Progenitor cell of endocrine pancreas (in vitro differentiated cells): ENCODE measurements at places on chromosomes 12 and 14. TPM values are rescaled to one million over a fixed set of nuclear protein-coding genes. Genes with fewer than 3 reads are reported as not detected.

- no peak for DNase-seq
Measured at GRCh38 chr14:90419200-90419599, 22.4 kb downstream of the CALM1 start.

GRCh38 chr14:52918486-52918885 lies 32.4 kb downstream of the FERMT2 start:
- DNase-seq: no peak

SDSL gene
- 14.0 and 17.2 TPM in 2 replicates for total RNA-seq

DNA sequence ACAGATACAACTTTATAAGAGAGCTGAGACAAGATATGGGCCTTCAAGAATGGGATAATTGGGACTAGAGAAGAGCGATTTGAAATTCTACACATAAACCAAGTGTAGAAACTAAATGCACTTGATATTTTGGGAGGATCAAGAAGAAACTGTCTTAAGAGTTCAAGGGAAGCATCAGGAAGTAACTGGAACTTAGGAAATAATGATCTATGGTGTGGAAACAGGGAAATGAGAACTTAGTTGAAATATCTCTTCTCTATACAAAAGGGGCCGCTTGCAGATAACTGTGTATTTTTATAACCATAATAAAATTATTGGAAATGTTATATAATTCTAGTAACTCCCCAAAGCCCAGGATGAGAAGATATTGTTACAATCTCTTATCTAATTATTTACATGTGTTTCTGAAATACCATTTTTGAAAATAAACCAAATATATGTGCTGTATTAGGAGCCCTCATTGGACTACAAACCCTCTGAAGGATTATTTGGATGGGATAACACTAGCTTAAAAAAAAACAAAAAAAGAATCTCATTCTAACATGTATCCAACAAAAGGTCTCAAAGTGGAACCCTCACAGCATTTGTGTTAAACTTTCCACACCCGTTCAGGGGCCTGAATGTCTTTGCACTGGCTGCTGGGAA lies 84.7 kb upstream of the FLRT2 start:
- no peak for DNase-seq

GRCh38 chr14:73953731-73954130 lies 3.6 kb downstream of the COQ6 start:
- no peak for DNase-seq

SIRT4 gene
- 4.5 and 4.9 TPM in 2 replicates for total RNA-seq
